ENCODE measurements at places on chromosomes 7 and 10.

DNA sequence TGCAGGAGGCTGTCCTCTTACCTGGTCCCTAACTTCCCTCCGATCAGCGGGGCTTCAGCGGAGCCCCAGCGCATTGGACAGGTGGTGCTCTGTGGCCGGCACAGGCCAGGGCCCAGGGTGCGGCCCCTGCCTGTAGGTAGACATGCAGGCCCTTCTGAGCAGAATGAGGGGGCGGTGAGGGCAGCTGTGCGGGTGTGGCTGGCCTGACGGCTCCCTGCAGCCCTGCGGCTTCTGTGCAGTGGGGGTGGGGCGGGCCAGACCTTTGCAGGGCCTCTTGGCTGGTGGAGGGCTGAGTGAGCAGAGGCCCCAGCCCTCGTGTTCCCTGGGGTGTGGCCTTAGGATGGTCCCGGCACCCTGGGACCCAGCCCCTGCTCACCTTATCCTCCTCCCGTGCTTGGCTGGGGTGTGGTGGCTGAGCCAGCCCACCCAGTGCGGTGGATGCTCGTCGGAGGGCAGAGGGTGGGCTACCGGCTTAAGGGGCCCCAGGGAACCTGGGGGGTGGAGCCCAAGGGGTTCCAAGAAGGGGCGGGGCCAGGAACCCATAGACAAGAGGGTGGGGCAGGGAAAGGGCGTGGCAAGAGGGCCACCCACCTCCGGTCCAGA, 175.2 kb upstream of the TNRC18 start:
- no peak for DNase-seq

DNA sequence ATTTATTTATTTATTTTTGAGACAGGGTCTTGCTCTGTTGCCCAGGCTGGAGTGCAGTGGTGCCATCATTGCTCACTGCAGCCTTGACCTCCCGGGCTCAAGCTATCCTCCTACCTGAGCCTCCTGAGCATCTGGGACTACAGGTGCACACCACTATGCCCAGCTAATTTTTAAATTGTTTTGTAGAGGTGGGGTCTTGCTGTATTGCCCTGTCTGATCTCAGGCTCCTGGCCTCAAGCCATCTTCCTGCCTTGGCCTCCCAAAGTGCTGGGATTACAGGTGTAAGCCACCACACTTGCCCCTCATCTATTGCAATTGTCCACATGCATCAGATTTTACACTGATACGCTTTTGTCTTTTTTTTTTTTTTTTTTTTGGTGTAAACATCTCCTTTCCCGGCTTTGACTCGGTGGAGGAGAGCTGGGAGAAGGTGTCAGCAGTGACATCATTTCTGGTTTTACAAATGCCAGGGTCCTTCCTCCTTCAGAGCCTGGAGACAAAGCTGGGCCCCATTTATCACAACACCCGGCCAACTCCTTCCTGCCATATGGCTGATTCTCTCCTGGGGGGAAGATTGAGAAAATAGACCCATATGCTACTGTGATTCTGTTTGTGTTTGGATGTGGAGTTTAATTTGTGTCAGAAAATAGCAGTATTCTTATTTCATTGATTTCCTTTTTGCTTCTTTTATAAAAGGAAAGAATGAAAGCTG, 61.3 kb downstream of the GALNT17 start:
- DNase-seq, result no peak

GRCh38 chr10:11146402-11147171, 128.9 kb downstream of the CELF2 start:
- DNase-seq, result no peak

GRCh38 chr7:4167385-4167910, 514.6 kb upstream of the FOXK1 start:
- DNase-seq, result no peak

DNA sequence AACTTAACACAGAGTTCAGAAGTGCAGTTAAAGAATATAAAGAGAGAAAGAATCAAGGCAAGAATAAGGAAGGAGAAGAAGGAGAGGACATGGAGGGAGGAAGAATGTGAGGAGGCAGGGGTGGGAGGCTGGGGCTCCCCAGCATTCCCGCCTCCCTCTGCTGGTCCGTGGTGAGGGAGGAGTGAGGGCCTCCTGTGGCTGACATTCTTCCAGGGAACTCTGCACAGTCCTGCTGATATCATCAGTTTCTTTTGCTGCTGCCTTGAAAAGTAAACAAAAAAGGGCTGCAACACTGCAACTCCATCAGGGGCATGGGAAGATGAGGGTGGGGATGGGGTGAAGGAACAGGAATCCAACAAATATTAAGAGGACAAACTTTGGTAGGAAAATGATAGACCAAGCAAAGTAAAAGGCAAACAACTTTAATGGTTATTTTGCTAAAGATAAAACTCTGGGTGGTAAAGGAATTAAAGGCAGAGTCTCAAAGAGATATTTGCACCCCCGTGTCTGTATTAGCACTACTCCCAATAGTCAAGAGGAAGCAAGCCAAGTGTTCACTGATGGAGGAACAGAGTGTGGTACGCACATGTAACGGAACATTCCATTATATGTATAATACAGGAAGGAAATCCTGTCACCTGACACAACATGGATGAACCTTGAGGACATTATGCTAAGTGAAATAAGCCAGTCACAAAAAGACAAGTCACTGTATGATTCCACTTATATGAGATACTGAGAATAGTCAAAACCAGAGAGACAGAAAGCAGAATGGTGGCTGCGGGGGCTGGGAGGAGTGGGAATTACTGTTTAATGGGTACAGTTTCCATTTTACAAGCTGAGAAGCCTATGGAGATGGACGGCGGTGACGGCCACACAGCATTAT, 8.0 kb upstream of the SPOCK2 start:
- no peak for DNase-seq

- DNase-seq, result no peak
Observed at GRCh38 chr10:102642736-102643335, 1.4 kb upstream of the TRIM8 start.

DNA sequence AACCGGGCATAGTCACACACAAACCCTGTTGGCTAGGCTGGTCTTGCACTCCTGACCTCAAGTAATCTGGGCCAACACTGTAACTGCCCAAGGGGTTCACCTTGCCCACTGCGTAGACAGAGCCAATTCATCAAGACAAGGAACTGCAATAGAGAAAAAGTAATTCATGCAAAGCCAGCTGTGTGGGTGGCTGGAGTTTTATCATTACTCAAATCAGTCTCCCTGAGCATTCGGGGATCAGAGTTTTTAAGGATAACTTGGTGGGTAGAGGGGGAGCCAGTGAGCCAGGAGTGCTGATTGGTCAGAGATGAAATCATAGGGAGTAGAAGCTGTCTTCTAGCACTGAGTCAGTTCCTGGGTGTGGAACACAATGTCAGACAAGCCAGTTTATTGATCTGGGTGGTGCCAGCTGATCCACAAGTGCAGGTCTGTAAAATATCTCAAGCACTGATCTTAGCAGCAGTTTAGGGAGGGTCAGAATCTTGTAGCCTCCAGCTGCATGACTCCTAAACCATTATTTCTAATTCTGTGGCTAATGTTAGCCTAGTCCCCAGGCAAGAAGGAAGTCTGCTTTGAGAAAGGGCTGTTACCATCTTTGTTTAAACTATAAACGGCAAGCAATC, 15.6 kb upstream of the FXYD4 start:
- DNase-seq, result no peak

DNA sequence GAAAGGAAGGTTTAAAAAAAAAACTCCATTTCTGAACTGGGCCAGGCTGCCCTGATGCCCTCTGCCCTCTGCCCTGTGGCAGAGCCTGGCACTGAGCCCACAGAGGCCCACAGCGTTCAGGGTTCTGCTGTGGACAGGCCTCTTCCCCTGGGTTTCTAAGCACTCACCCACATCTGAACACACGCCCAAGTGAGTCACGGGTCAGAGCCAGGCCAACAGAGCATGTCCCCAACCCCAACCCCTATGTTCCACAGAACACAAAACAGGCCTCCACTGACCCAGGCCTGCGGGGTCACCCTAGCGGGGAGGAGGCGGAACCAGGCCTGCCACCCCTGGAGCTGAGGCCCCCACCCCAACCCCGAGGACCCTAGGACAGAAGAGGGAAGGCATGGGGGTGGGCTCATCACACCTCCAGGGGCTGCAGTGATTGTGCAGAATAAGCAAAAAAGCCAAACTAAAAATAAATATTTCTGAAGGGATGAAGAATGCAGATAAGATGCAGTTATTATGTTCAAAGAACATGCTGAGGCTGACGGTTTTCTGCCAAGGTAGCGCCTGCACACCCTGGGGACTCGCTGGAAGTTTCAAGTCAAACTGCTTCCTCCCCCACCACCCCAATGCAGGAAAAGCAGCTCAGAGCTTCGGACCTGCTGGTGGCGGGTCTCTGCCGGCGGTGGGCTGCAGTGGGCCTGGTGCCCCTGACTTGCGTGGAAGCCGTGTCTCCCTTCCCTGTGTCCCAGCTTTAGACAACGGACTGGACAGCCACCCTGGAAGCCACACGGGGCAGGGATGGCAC, 5.4 kb downstream of the WDR86 start:
- no peak for DNase-seq

- no peak for DNase-seq
Observed at GRCh38 chr10:109937460-109938065, 14.3 kb upstream of the XPNPEP1 start.

DNA sequence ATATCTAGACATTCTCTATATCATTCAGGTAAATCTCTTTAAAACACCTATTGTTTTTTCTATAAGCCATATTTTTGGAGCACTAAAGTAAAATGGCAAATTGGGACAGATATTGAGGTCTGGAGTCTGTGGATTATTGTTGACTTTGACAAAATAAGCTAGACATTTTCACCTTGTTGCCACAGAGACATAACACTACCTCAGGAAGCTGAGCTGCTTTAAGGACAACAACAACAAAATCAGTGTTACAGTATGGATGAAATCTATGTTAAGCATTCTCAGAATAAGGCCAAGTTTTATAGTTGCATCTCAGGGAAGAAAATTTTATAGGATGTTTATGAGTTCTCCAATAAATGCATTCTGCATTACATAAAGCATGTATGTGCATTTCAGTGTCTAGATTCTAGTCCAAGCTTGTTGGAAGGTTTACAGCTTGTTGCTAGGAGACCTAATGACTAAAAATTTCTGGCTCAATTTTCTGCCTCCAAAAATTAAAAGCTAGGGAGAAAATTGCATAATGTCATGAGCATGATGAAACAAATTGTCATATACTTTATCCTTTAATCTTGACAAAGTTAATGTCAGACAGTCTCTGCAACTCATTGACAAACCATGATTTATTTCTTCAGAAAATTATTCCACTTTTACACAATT, 18.3 kb downstream of the LIPM start:
- DNase-seq, result no peak

DNA sequence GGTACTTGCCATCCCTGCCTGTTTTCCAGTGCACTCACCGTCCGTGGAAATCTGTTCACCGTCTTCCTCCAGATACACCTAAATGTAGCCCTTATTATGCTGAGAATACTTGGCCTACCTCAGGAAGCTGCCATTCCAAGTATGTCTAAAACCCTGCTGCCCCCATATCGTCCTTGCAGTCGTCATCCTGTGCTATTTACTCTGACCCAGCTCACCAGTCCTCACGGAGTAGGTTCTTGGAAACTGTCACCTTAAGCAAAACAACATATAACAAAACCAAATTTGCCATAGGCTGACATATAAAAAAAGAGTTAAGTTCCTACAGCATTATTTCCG, 880 bp upstream of the PIP4K2A start:
- no peak for DNase-seq

DNA sequence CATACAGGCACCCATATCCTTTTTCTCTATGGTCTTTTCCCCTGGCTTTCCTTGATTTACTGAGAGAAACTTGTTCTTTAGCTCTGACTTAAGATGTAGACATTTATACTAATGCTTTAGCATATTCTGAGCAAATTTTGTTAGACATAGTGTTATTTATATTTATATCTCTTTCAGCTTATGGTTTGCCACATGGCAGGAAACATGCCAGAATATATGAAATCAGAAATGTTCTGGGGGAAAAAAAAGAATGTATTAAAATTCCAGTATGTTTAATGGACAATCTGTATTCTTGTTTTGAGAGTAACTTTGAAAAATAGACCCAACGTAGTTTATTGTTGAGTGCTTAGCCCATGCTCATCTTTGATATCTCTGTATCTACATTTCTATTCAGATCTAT, 10.1 kb upstream of the GGCT start:
- DNase-seq, result no peak

- DNase-seq, result no peak
Observed at GRCh38 chr10:112054516-112054915, 129.0 kb downstream of the GPAM start.

- DNase-seq, result peak; percentile 59
Observed at GRCh38 chr7:138837627-138838026, 39.6 kb upstream of the ATP6V0A4 start.

- DNase-seq, result no peak
Observed at GRCh38 chr10:132385389-132385667, 11.7 kb upstream of the PWWP2B start.

GRCh38 chr10:44809647-44810046, 101.5 kb upstream of the TMEM72 start:
- no peak for DNase-seq

DNA sequence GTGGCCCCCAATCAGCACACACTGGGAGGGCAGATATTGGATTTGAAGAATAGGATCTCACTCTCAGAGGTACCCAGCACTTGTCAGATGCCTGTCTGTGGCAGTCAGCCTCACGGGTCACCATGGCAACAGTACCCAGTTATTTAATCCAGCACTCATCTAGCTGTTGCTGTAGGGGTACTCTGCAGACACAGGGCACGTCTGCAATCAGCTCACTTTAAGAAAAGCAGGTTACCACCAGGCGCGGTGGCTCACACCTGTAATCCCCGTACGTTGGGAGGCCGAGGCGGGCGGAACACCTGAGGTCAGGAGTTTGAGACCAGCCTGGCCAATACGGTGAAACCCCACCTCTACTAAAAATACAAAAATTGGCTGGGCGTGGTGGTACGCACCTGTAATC, 11.9 kb downstream of the SFXN4 start:
- no peak for DNase-seq

- DNase-seq, result no peak
Observed at GRCh38 chr7:105209870-105210269, 178.9 kb downstream of the SRPK2 start.

GRCh38 chr10:73762915-73763314, 18.7 kb downstream of the SEC24C start:
- DNase-seq, result no peak

DNA sequence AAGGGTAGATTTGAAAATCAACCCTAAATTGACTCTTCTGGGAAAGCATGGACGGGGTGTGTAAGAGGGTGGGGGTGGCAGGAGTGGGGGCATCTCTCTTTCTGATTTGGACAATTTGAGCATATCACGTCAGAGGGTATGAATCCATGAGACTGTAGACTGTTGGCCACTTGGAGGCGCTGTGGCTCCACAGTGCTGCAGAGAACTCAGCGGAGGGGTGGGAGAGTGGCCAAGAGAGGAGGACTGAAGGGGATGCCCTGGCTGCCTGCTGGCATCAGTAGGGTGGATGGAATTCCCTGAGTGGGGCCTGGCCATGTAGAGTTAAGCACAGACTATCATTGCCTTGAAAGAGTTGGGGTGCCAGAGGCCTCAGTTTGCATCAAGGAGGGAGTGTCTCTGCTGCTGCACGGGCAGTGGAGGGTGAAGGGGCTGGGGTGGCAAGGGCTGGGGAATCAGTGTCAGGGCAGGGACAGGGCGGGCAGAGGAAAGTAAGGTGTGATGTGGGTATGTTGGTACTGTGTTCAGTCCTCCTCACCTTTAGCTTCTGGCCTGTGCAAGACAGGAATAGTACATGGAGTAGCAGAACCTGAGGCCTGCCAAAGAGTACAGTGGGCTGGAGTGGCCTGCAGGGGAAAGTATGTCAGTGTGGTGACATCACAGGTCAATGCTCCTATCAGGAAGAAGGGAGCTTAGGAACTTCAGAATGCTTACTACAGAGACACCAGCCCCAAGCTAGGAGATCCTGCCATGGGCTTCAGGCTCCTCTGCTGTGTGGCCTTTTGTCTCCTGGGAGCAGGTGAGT, 133.5 kb upstream of the PRSS58 start:
- DNase-seq, result no peak

- no peak for DNase-seq
Observed at GRCh38 chr10:119550827-119551226, 8.3 kb upstream of the RGS10 start.
